ENCODE measurements at places on chromosomes 6 and 20. TPM values are rescaled to one million over a fixed set of nuclear protein-coding genes. Genes with fewer than 3 reads are reported as not detected.
A peak's percentile ranks its signal among the peaks of the same experiment; 100 is the strongest.

DNA sequence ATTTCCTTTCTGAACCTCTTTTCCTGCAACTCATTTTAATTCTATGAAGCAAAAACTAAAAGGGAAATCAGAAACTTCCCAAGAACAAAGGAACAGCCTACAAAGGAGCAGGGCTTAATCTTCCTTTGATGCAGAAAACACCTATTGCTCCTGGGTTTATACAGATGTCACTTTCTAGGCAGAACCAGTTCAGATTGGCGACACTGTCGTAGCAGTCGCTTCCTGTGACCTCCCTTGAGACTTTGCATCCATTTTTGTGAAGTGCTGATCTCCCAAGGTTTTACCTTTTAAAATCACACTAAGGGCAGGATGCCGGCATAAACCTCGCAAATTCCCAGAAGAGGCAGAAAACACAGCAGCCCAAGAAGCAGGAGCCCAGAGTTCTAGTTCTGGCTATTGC, 40.1 kb downstream of the JAG1 start:
- DNase-seq = no peak

DNA sequence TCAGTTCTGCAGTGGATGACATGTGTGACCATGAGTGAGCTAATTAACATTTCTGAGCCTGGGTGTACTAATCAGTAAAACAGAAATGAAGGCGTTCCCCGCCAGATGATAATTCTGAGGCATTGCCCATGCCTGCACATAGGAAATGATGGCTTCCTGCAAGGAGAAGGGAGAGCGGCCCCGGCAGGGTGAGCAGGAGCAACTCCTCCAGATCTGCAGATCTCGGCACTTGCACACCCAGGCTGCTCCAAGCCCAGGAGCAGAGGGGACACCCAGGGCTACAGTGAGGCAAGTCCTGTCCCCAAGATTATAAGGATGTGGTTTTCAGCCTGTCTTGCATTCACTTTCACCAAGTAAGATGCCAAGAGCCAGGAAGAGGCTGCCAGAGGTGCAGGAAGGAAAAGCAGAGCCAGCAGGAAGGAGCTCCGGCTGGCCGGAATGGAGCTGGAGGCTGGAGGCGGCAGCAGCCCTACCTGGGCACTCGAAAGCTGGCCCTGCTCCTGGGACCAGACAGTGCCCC, 177.5 kb upstream of the CST7 start:
- no peak for DNase-seq

GRCh38 chr6:10014557-10014956, 400.3 kb downstream of the TFAP2A start:
- peak; percentile 39 for DNase-seq

DNA sequence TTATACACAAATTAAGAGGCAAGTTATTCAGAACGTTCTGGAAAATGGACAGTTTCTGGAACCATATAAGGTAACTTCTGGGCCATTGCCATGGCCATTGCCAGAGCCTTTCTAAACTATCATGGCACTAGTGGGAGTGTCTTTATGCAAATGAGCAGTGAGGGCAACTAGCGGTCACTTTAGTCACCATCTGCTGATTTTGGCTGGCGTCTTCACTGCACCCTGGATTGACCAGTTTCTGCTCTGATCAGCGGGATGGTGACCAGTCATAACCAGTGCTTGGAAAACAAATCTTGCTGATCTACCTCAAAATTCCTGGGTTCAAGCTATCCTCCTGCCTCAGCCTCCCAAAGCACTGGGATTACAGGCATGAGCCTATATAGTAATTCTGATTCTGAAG, 7.3 kb upstream of the SNTA1 start:
- DNase-seq = peak; percentile 33

The FABP7 gene
- total RNA-seq = not detected

The MAFB gene
- total RNA-seq = 1.8 TPM

GRCh38 chr20:62388839-62389600, 2.1 kb downstream of the RPS21 start:
- no peak for DNase-seq

GRCh38 chr20:46520976-46521579, 7.7 kb upstream of the ZNF334 start:
- peak; percentile 75 for DNase-seq

- no peak for DNase-seq
These were observed 281.9 kb downstream of the UBE3D start for GRCh38 chr6:82783587-82784236.

The CTNNBL1 gene
- total RNA-seq = 22.4 TPM

DNA sequence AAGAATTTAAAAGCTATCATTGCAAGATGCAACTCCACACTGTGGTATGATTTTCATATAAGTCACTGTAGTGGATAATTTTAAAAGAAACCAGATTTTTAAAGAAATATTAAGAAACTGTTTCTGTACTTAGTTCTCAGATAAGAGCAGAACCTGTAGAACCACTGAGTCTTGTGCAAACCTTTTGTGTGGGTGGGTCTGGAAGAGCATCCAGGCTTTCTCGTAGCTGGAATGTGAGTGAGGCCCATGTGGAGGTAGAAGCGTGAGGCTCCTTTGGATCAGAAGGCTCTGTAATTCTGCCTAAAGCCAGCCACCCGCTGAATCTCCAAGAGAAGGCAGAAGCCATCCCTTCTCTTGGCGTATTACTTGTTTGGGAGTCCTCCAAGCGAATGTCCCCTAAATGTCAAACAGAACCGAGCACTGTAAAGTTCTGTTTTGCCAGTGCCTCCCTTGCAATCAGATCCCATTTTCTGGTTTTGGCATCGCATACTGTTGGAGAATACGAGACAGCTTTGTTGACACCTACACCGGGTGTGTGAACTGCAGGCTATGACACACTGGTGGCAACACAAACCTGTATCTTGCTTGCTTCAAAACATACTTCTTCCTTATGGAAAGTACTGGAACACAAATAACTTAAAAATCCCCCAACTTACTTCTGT, 188.7 kb downstream of the FOXC1 start:
- peak; percentile 10 for DNase-seq

DNA sequence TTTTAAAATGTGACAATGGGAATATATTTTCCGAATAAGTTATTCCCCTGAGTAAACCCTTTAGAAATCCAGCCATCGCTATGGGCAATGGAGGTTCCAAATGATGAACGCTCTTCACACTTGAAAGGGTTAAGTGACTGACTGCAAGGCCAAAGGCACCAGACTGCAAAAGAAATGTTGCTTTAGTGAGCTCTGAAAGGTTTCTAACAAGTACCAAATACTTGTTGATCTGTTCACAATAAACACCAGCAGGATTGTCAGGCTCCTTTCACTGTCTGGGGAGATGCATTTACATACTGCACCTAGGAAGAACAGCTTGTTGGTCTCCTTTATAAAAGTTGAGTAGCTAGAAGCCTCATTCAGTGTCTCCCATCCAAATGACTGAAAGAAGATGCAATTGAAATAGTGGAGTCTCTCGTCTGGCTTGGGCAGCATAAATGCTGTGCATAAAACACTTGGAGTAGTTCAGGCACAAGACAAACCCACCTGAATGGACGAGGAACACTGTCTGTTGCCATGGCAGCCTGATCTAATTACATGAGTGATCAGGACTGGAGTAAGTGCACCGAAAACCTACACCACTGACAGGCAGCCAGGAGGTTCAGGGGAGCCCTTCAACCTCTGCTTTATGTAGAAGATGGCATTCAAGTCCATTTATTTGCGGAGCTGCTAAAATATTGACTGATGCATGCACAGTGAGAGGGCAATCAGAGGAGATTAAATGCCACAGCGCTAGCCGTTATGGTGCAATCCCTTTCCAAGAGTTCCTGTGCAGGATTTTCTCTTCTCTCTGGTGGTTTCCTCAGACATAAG, 2.9 kb downstream of the ATXN1 start:
- DNase-seq = peak; percentile 63

All from GM23248 (cell line).